Pericardium fibroblast (primary cell): ENCODE measurements at places on chromosomes 7 and 10. TPM values are rescaled to one million over a fixed set of nuclear protein-coding genes. Genes with fewer than 3 reads are reported as not detected.

The TUBB8 gene
- not detected in 2 replicates for total RNA-seq

The CLCN1 gene
- total RNA-seq, result not detected in 2 replicates

The UCMA gene
- total RNA-seq, result not detected in 2 replicates

The SAP25 gene
- 0.93 and 2.4 TPM in 2 replicates for total RNA-seq

The CARD11 gene
- total RNA-seq, result 0.26 and 0.70 TPM in 2 replicates

The CTAGE4 gene
- 0.09 and 0.82 TPM in 2 replicates for total RNA-seq

The TCERG1L gene
- total RNA-seq, result not detected in 2 replicates

The ADAM22 gene
- 0.12 and 0.26 TPM in 2 replicates for total RNA-seq
